Activated CD8-positive, alpha-beta T cell treated with anti-CD3 and anti-CD28 coated beads, Interleukin-2, amount 10 ng/mL, durations not matched to agents 7 days and 5 days (primary cell): ENCODE measurements at places on chromosomes 3 and 15. TPM values are rescaled to one million over a fixed set of nuclear protein-coding genes. Genes with fewer than 3 reads are reported as not detected.

DNA sequence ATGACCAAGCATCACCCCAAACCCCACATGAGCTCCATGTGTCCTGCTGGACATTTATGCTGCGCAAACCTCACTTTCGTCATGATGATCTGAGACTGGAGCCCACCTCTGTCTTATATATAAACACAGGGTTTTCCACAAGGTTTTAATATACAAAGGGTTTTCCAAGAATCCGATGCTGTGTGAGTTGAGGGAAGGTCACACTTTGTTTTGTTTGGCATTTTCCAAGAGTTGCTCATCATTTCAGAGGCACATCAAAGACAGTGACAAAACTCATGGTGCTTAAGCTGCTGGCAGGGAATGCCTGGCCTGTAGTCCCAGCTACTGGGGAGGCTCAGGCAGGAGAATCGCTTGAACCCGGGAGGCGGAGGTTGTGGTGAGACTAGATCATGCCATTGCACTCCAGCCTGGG is 20.0 kb downstream of the EFCC1 start:
- H3K4me1 ChIP-seq, result peaks cover 42% of the 10 kb centered on the region
- no peak for DNase-seq
- H3K36me3 ChIP-seq, result no peaks in the 10 kb centered on the region
- no peaks in the 10 kb centered on the region for H3K27me3 ChIP-seq
- no peak overlapping the region for H3K27ac ChIP-seq

DNA sequence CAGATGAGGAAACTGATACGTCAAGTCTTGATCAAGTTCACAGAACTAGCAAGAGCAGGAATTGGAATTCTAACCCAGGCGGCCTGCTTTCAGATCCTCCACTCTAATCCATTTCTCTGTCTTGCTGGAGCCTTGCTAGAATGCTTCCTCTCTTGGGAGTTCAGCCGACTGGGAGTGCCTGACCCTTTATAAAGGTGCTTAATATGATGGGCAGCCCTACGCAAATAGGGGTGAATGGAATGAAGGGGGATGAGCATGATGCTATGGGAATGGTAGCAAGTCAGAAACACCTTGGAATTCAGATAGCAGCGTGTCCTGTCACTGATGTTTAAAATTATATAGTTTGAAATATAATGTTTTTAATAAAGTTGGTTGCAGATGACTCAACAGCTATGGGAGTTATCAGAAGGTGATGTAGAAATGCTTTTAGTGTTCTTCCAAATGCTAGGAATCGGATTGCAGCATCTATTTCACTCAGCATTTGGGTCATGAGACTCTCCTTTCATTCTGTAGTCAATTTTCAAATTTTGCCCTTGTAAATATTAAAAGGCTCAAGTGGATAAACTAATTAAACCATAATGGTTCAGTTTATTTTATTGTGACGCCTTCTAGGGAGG is 150.7 kb downstream of the FNDC3B start:
- H3K4me3 ChIP-seq, result no peak overlapping the region
- H3K4me1 ChIP-seq, result no peaks in the 10 kb centered on the region
- H3K36me3 ChIP-seq, result no peaks in the 10 kb centered on the region
- H3K27me3 ChIP-seq, result no peaks in the 10 kb centered on the region
- DNase-seq, result no peak

- DNase-seq, result no peak
- no peaks in the 10 kb centered on the region for H3K27me3 ChIP-seq
- H3K4me1 ChIP-seq, result peaks cover 16% of the 10 kb centered on the region
- no peak overlapping the region for H3K27ac ChIP-seq
- no peaks in the 10 kb centered on the region for H3K36me3 ChIP-seq
Measured at GRCh38 chr3:10391391-10391790, 70.5 kb upstream of the SEC13 start.

DNA sequence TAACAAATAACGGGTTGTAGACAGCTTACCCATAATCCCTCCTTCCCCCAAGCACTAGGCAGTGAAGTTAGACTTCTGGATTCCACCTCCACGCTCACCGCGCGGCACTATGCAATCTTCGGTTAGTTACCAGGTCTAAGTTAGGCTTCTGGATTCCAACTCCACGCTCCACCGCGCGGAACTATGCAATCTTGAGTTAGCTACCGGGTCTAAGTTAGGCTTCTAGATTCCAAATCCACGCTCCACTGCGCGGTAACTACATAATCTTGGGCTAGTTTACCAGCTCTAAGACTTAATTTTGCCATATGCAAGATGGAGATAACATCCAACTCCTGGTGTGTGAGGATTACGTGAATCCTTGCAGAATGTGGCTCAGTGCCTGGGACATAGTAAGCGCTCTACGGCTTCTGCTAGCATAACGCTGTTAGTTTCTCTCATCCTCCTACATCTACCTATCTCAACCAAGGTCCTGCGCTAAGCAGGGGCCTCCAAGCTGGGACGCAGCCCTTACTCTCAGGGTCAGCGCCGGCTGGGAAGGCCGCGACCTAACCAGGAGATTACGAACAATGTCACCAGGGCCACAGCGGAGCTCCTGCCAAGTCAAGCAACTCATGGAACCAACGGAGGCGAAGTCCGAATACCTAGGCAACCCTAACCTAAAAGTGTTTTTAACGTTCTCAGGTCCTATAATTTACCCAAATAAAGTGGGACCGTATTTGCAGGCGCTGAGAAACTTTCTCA is 497 bp upstream of the RPLP1 start:
- peak overlapping the region; percentile 98 for H3K27ac ChIP-seq
- peak; percentile 36 for DNase-seq
- peaks cover 39% of the 10 kb centered on the region for H3K4me1 ChIP-seq
- peaks cover 54% of the 10 kb centered on the region for H3K36me3 ChIP-seq

DNA sequence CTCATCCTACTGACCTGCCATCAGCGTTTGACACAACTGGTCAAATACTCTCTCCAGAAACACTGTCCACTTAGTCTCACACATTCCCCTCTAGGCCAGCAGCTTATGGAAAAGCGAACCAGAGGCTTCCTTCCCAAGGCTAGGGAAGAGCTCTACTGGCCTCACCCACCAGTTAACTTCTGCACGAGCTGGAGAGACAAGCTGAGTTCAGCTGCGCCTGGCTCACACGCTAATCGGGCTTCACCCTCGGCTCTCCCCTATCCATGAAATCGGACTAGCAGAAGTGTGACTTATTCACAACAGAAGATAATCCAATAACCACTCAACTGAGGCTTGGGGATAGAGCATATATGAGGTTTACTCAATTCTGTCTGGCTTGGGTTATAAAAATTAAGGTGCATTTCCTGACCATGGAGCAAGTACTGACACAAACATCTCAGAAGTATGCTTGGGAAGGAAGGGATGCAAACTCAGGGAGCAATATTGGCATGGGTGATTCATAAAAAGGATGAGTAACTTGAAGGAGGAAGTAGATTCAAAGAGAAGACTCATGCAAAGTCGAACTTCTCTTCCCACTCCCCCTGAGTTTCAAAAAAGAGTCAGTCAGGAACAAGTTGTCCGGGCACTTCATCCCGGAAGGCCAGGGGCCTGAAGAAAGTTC is 73.1 kb downstream of the XXYLT1 start:
- H3K27ac ChIP-seq, result no peak overlapping the region
- no peak for DNase-seq
- H3K4me3 ChIP-seq, result no peak overlapping the region
- peaks cover 3% of the 10 kb centered on the region for H3K36me3 ChIP-seq

PLSCR2 gene
- not detected for total RNA-seq

SENP7 gene
- total RNA-seq, result 20.6 TPM
